Stimulated activated CD4-positive, alpha-beta T cell treated with anti-CD3 and anti-CD28 coated beads, Interleukin-15, amount 100 ng/mL, for 48 hours (primary cell): ENCODE measurements at places on chromosomes 12 and 14.

DNA sequence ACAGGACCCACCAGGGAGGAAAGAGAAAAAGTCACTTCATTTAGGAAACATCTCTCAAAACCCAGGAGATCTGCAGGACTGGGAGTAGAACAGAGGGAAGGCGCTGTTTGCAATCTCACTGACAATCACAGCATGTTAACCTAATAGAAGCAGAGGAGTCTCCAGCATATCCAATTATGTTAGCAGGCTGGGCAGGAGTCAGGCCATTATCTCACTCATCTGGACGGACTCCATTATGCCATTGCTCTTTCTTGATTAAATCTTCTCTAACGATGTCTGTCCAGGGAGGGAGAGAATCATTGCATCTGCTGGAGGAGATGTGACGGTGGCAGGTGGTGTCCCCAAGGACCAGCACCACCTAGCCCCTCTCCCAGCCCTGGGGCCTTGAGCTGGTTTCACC lies 203.8 kb upstream of the SFSWAP start:
- no peak for DNase-seq

GRCh38 chr12:111230649-111231048 lies 138.2 kb downstream of the PHETA1 start:
- DNase-seq: no peak

- no peak for DNase-seq
These were observed 718 bp downstream of the EIF2B2 start for GRCh38 chr14:75003250-75004027.

DNA sequence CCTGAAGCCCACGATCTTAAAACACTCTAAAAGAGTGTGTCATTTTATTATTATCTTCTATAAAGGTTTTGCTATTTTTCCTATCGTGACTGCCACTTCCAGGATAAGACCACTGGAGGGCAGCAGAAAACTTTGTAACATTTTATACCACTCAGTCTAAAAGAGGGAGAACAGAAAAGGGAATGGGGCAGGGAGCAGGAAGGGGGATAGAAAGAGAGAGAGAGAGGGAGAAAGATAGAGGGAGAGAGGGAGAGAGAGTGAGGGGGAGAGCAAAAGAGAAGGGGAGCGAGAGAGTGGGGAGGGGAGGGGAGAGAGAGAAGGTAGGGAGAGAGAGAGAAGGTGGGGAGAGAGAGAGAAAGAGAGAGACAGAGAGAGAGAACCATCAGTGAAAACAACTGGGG lies 2.0 kb upstream of the ART4 start:
- no peak for DNase-seq

- DNase-seq: no peak
These were observed 33.6 kb downstream of the FUT8 start for GRCh38 chr14:65446159-65446558.

DNA sequence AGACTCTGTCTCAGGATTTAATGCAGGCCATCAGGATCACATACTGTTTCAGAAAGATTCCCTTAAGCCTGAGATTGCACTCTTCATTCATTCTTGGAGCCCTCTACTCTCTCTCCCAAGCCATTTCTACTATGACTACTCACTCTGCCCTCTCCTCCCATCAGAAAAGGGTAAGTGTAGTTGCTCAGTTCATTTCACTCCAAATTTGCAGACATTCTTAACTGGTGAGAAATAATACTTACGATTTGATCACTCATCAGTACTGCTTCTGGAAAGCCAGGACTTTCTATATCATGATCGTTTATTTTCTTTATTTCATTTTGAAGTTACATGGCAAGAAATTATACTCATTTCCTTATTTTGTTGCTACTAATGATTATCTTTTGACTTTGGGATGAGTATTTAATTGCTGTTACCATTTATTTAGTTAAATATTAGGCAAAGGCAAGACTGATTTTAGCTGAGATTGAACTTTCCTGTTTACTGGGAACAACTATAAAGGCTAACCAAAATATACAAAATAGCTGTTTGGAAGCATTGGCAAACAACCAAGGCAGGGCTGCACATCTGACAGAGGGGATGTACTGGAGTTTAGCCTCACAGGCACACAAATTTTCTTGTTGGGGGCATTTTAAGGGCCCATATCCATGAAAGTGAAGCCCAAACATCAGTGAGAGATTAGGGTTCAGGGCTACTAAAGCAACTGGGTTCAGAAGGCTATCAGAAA lies 4.1 kb upstream of the RERG start:
- DNase-seq: no peak

- no peak for DNase-seq
These were observed 290.4 kb downstream of the AACS start for GRCh38 chr12:125355614-125356013.

DNA sequence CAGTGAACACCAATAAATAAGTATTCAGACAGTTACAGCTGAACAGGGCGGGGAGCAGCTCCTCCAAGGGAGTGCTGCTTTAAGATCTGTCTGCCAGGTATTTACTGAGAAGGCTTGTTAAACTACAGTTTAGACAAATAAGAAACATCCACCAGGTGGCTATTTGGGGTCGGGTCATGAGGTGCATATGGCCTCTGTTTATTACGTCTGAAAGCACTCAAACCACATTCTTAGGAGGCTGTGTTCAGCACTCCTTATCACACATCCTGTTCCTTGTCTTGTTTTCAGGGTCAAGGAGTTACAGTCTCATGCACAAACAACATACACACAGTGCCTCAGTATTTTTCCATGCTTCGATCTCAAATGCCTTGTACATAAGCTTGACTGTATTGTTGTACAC lies 78.8 kb downstream of the KCNMB4 start:
- DNase-seq: no peak
